ENCODE measurements at places on chromosomes 2 and 18. TPM values are rescaled to one million over a fixed set of nuclear protein-coding genes. Genes with fewer than 3 reads are reported as not detected.

Gene COL3A1
- total RNA-seq = 0.16 TPM

GRCh38 chr18:49016648-49017539 is 66.1 kb upstream of the SMAD7 start:
- no peak for DNase-seq

GRCh38 chr2:40814616-40815015 is 362.7 kb upstream of the SLC8A1 start:
- no peak for DNase-seq

DNA sequence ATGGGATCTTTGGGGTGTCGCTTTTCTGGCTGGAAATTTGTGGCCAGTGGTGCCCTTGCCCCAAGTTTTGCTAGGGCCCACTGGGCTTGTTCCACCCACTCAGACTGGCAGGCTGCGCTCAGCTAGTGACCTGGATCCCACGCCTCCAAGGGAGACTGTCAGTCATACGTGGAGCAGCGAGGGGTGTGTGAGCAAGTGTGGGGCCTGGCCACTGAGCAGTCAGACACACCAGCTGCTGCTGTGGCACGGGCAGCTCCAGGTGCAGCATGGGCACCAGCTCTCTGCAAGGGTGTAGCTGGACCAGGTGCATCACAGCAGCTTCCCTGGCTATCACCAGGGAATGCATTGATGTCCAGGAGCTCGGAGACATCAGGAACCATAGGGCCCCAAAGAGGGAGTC is 327.0 kb downstream of the NR4A2 start:
- DNase-seq = no peak

GRCh38 chr2:149430743-149431736 is 100.7 kb downstream of the LYPD6 start:
- DNase-seq = no peak

DNA sequence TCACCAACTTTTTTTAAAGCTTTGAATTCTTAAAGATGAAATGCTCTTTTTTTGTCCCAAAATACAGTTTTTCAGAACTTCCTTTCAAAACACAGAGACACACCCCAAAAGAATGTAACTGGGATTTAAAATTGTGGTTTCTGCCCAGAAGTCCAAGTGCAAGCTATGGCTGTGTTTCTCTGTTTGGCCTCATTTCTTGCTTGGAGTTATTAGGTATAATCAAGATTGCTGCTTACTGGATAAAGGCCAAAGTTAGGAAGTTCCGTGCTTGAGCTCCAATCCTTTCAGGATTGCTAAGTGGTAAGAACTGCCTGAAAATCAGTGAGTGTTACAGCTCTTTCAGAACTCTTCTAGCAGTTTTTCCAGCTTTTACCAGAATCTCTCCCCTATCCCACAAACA is 16.9 kb downstream of the ZBTB7C start:
- no peak for DNase-seq

Gene SAG
- not detected for total RNA-seq

Gene RAX
- total RNA-seq = 0.56 TPM

Gene TSPYL6
- not detected for total RNA-seq

GRCh38 chr2:4090668-4091630 is 387.6 kb downstream of the DCDC2C start:
- DNase-seq = no peak

- no peak for DNase-seq
Measured at GRCh38 chr2:226660526-226660925, 139.1 kb downstream of the IRS1 start.

GRCh38 chr2:130947967-130948366 is 111.3 kb downstream of the ARHGEF4 start:
- no peak for DNase-seq

GRCh38 chr2:42084231-42084671 is 36.4 kb downstream of the PKDCC start:
- DNase-seq = no peak

Gene RESP18
- total RNA-seq = not detected

- DNase-seq = no peak
Measured at GRCh38 chr2:27095745-27096651, 9.4 kb downstream of the KHK start.

Gene ZSWIM2
- not detected for total RNA-seq

Gene ROCK2
- 7.5 TPM for total RNA-seq

GRCh38 chr18:4524096-4524495 is 69.0 kb upstream of the DLGAP1 start:
- DNase-seq = no peak

Gene SULT1C4
- total RNA-seq = not detected

Gene TMEM247
- total RNA-seq = not detected

Gene LIMS4
- 0.41 TPM for total RNA-seq

DNA sequence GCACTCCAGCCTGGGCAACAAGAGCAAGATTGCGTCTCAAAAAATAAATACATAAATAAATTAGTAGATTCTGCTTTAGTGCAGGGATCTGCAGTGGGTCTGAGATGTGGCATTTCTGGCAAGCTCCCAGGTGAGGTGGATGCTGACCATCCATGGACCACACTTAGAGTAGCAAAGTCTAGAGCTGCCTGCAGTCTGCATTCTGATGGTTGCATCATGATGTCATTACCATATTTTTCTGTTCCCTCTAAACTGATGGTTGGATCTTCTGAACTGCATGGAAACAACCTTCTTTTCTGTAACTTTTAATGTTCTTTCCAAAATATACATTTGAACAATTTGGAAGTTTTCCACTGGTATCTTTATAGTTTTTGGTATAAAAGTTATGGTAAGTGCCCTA is 42.9 kb downstream of the MYL12B start:
- no peak for DNase-seq

DNA sequence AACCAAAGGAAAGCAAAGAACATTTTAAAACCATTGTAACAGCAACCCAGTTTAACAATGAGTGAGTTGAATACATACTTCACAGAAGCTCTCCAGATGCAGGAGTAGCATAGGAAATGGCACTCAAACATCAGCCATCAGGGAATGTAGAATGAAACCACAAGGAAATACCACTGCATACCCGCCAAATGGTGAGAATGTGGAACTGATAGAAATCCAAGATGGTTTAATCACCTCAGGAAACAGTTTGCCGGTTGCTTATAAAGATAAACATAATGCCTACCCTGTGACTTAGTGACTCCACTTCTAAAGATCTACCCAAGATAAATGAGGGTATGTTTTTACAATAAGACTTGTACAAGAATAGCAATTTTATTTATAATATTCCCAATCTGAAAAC is 132.0 kb downstream of the GALNT1 start:
- no peak for DNase-seq

DNA sequence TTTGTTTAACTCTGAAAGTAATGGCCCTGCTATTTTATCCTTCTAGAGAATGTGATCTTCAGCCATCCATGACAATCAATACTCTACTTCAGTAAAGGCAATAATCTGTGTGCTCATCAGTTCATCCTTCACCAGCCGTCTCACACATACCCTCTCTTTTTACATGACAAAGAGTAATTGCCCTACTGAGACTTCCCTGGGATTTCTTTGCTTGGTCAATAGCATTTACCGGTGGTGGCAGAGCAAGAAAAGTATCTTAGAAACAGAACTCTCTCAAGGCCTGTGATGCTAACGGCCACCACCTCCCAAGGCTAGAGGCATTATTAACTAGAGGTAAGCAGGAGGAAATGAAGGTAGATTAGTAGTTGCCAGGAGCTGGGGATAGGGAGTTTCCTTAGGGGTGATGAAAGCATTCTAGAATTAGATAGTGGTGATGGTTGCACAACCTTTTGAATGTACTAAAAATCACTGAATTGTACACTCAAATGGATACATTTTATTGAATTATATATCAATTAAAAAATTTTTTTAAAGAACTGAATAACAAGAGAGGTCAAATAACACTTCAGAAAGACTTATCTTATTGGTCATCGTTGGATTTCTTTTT is 57.9 kb upstream of the EPC2 start:
- no peak for DNase-seq

GRCh38 chr2:238568455-238569440 is 142.0 kb downstream of the ASB1 start:
- no peak for DNase-seq

DNA sequence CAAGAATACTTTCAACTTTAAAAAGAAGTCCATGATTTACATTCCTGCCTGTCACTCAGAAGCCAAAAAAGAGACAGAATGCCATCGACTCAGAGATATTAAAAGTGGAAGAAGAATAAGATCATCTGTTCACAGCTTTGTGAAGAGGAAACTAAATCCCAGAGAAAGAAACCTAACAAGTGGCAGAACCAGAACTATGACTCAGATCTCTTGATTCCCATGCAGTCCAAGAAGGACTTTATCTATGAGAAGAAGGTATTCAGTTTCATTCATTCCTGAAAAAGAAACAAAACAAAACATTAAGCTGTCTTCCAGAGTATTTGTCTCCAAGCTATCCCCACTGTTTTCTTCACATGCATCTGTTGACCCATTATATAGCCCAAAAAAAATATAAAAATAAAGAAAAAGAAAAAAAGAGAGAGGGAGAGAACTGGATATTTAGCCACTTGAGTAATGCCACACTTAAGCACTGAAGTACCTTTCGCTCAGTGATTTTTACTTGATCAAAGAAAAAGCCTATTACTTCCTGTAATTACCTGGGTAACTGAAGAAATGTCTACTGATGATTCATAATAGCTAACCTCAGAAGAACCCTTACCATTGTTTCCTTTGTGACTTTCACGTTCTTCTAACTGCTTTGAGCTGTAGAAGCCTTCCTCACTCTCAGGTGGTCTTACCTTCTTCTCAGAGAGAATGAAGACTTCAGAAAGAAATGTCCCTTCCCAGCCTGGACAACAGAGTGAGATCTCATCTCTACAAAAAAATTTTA is 17.7 kb upstream of the AKAIN1 start:
- DNase-seq = no peak

- no peak for DNase-seq
Measured at GRCh38 chr2:221731432-221732145, 159.5 kb upstream of the EPHA4 start.

GRCh38 chr18:9575558-9575957 is 38.8 kb downstream of the PPP4R1 start:
- no peak for DNase-seq

Gene AKAIN1
- not detected for total RNA-seq

DNA sequence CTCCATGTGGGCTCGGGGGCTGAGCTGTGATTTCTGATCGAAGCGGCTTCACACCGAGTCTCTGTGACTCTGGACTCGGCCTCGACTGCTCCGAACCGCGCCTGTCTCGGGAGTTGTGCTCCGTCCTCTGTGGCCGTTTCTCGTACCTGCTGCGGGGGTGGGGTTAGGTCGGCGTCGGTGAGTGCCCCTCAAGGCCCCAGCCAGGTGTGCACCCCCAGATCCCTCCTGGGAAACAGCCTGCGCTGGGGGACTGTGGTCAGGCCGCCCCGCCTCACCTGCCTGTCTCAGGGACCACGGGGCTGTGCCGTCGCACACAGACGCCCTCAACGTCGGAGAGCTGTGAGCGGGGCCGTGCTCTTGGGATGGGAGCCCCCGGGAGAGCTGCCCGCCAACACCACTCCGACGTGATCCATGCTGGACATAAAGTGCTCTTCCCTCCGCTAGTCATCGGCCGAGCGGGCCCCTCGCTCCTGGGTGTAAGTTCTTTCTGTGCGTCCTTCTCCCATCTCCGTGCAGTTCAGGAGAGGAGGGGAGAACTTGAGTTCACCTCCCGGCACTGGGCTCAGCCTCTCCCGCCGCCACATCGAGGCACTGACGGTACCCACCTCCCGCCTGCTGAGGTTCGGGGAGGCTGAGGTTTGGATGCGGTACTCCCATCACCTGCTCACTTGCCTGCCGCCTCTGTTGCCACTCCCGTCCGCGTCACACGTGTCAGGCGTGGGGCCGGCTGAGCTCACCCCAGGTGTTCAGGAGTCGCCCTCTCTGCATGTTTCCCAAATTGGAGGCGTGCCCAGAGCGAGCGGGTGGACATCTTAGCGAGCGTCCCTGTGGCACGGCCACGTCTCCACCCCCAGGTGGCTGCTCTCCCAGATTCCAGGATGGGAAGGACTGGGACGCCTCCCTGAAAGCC is 55.7 kb downstream of the CTDP1 start:
- no peak for DNase-seq

Gene NYAP2
- 0.04 TPM for total RNA-seq

DNA sequence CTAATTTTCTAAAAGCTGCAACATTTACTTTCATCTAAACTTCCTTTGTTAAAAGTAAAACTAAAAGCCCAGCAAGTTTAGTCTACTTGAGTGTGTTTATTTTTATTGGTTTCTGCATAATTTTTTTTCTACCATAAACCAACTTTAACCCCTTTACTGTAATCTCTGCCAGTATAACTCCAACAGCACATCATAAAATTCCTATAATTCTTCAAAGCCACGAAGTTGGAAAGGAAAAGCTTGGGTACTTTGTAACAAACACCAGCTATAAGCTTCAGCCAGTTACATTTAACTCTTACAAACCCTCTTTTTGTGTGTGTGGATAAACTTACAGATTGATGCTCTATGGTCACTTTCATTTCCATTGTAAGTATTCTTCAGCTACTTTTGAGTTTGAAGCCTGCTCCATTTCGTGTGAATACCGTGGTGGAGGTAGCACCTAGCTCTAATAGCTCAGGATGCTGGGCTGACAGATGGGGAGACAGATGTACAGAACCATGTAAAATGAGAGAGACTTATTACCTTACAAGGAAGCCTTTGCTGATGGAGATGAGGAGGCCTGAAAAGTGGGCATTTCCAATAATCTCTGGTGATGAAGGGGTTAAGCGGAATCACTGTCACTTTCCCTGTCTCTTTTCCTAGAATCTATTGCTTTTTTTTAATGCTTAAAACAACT is 42.5 kb downstream of the ZEB2 start:
- no peak for DNase-seq

Gene ALK
- 0.05 TPM for total RNA-seq

GRCh38 chr2:233422050-233422639 is 67.9 kb downstream of the DGKD start:
- DNase-seq = peak; percentile 34

DNA sequence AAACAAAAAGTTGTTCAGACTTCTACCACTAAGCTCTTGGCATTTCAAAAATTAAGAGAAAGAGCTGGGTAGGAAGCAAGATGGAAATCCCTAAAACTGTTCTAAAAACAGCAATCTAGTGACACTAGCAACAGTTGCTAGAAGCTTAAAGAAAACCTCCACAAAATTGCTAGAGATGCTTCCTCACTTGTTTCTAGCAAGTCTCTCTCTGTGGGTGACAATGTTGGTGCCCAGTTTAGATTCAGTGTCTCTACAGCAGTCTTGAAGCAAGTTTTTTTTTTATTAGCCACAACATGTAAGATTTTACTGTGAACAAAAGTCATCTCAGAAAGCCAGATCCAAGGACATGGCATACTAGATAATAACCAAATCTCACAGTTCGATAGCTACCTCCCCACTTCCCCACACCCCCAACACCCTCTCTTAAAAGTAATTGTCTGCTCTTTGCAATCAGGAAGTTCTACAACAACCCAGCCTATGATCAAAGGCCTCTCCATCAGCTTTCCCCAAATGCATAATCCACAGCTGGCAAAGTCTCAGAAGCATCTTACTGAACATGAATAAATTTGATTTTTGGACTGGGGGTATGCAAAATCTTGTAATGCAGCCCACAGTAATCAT is 70.0 kb downstream of the ANKRD44 start:
- no peak for DNase-seq

Gene UGT1A5
- total RNA-seq = not detected

- no peak for DNase-seq
Measured at GRCh38 chr2:172084645-172085459, 455 bp upstream of the DLX1 start.

Gene ASB18
- not detected for total RNA-seq

Gene HOXD13
- total RNA-seq = not detected

Gene ADAM17
- total RNA-seq = 14.4 TPM

Data from activated naive CD4-positive, alpha-beta T cell treated with anti-CD3 and anti-CD28 coated beads, Interleukin-2, amount 50 U/mL, for 72 hours (primary cell).